ENCODE measurements at places on chromosomes 1 and 21.

GRCh38 chr1:180954801-180955165, 42.1 kb downstream of the KIAA1614 start:
- no peak for DNase-seq

DNA sequence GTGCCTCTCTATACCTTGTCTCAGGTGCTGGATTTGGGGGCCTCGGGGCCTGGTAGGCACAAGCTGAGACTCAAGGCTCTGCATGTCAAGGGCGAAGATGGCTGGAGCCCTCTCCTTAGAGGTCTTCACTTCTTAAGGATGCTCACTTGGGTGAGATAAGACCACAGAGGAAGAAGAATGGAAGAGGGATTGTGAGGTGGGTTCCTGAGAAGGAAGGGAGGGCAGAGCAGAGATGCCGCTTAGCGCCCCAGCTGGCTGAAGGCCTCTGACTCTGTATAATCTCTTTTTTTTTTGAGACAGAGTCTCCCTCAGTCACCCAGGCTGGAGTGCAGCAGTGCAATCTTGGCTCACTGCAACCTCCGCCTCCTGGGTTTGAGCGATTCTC, 32.2 kb downstream of the SOX13 start:
- DNase-seq, result no peak

- DNase-seq, result no peak
Observed at GRCh38 chr1:66335125-66335524, 198.8 kb upstream of the SGIP1 start.

DNA sequence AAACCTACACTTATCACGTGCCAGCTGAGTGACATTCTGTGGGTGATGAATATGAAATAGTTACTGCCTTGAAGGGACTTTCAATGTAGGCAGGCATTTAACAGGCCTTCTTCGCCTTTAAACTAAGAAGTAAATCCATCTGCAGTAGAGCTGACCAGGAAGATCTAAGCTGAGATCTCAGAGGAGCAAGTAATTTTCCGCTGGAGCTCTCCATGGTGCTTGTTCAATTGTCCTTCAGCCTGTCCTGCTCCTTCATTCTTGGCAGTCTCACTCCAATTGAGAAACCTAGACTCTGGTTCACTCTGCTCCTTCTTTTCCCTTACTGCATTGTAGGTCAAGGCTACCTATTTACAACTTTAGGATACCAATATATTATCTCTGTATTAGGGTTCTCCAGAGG, 183.5 kb downstream of the HMCN1 start:
- no peak for DNase-seq

DNA sequence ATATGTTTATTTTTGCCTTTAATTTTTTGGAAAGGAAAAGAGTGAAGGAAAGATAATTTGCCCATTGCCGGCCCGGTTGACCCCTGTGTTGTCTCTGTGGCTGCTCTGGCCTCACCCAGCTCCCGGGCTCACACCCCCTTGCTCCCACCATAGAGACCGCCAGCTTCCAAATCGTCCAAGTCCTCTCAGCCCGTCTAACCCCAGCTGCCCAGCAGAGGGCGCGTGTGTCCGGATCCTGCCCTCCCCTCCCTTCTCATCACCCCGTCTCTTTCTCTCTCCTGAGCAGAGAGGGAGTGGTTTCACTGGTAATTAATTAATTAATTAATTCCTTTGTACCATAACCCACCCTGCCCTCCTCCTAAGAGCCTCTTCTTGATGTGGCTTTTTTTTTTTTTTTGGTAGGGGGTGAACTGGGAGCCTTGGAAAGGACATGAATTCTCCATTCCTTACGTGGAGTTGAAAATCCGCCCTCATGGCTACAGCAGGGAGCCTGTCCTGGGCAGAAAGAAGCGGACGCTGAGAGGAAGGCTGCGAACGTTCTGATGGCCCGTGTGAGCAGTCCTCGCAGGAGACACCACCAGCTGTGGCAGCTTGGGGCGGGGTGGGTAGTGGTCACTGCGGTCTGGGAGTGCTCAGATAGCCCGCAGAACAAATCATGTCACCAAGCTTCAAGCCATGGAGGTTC, 45.9 kb downstream of the KIAA0040 start:
- peak; percentile 84 for DNase-seq

DNA sequence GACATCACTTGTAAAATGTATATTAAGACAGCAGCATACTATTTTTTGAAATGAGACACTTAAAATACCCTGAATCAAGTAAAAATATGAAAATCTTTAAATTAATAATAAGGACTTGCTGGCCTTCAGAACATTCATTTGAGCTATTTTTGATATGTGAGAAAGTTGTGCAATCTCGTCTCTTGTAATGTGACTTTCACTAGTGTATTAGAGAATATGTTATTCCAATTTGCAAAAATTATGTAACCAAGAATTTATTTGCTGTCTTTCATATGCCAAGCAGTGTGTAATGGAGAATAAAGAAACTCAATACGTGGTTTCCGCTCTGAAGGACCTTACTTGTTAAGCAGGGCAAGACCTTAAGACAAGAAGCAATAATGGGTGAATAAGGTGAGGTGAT, 375.0 kb upstream of the RUNX1 start:
- no peak for DNase-seq

GRCh38 chr1:243264717-243265116, 8.9 kb downstream of the SDCCAG8 start:
- DNase-seq, result no peak

Data from NT2/D1 (cell line).